ENCODE measurements at places on chromosomes 3 and 15.
A peak's percentile ranks its signal among the peaks of the same experiment; 100 is the strongest.

DNA sequence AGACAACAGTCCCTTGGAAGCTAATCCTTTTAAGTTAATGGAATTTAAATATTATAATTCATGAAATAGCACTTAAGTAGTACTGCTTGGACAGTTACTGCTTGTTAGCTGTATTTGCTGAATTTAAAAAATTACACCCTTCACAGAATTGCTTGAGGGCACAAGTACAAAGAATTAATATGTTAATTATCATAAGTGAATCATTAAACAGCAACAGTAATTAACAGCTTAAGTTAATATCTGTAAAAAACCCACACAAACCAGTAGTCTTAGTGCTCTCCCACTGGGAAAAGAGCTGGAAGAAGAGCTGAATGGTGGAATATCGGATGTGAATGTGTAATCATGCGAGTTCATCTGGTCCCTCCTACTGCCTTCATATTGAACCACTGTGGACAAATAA, 232.0 kb downstream of the CD47 start:
- DNase-seq = no peak

- no peak for DNase-seq
Measured at GRCh38 chr3:154304936-154305335, 19.4 kb downstream of the DHX36 start.

DNA sequence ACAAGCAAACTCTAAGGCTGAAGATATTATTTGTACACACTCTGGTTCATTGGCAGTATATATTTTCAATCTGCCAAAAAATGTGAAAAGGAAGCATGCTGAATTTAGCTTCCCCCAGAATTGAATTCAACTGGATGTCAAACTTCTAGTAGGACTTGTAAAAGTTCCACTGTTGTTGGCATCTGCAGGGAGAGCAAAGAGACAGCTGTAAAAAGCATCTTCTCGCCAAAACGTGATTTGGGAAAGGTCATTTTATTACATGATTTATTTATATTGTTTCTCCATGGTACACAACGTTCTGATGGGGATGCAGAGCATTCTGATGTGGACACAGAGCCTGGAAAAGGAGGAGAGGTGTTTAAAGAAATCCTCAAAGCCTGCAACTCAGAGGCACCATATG, 196.7 kb upstream of the ADAMTS9 start:
- DNase-seq = no peak

- DNase-seq = no peak
Measured at GRCh38 chr3:147215660-147216059, 190.7 kb downstream of the ZIC4 start.

- DNase-seq = peak; percentile 89
Measured at GRCh38 chr15:78000091-78000926, 77.2 kb downstream of the TBC1D2B start.

GRCh38 chr3:128805772-128806171, 73.6 kb upstream of the ACAD9 start:
- DNase-seq = no peak

DNA sequence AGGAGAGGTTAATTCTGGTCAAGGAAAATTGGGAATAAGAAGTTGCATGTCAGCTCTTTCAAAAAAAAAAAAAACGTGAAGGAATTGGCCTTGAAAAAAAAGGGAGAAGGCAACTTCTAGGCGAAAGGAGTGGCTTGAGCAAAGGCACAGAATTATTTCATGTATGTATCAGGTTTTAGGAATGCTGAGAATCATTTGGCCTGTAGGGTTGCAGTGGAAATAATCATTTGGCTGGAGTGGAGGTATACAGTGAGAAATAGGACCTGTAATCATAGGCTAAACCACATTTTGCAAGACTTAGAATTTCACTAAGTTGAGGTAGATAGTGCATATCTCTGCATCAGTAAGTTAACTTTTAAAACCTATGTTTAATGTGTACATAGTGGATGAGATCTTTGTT, 54.9 kb downstream of the EPHA6 start:
- no peak for DNase-seq

DNA sequence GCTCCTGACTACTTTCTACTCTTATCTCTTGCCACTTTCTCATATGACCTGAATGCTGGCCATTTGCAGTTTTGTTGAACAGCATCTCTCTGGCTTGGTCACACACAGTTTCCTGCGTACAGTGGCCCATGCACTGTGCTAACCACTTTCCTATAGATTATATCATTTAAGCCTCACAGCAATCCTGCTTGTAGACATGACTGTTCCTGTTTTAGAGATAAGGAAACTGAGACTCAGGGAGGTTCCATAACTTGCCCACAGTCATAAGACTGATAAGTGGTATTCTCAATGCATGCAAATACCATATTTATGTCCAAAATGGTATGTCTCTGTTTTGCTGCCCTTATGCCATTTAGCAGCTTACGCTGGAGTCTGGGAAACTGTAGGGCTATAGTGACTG, 229.5 kb downstream of the NR1D2 start:
- no peak for DNase-seq

DNA sequence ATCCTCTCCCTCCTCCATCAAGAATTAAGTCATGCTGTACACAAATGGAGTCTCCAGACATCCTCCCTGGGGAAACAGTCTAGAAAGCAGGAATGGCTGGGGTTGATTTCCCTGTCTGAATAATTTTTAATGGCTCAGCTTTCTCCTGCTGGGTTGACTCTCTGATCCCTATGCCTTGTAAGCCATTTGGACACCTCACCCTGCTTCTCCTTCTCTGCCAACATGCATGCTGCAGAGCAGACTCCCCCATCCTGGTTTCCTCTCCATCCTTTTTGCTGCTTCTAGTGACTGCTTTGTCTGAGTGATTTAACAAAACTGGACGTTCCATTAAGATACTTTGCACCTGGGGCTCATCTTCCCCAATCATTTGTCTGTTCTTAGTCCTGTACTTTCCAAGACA, 22.2 kb downstream of the SV2B start:
- DNase-seq = no peak

DNA sequence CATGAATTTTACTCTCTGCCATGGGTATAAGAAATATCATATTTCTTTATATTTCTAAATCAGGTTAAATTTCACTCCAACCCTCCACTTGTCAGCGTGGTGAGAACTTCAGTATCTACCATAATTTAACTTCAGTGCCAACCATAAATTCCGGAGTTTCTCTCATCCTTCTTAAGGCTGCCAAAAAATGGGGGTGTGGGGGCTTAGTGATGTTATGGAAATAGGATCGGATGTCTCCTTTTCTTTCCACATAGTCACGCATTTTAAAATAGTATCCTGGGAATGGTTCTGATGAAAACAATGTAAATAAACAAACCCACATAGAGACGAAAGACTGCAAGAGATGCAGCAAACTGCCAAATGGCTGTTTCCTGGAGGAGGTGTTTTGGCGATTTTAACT, 12.9 kb upstream of the FAM3D start:
- DNase-seq = no peak

GRCh38 chr3:109869586-109869985, 532.2 kb upstream of the DPPA4 start:
- DNase-seq = no peak

GRCh38 chr15:47974724-47975123, 146.1 kb upstream of the SLC24A5 start:
- no peak for DNase-seq

DNA sequence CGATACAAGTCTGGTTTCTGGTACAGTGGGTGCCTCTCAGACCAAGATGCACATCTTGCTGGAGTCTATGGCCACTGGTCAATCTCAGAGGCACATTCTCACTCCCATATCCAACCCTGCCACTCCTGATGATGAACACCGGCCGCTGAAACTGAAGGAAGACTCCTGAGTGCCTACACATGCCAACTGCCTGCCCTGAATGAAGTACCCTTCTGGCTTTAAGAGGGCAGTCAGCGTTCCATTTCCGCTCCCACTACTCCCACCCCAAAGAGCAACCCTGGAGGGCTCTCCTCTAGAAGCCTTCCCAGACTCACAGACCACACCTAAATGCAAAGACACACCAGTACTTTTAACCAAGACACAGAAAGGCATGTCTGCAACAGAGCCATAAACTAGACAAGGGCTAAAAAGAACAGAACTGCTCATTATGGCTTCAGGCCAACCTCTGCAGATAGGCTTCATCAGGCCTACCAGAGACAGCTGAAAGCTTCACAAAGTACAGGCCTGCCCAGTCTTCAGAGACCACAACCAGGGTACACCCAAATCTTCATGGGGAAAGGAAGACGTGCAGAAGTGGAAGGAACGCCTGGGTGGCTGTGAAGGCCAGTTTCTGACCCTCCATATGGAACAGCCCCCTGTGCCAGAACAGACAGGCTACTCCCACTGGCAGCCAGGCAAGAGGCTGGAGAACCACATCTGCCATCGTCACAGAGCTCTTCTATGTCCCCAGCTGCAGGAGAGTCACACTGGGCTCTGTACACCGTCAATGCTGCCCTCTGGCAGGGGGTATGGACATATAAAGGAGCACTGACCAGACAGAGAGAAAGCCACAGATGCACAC, 14.3 kb downstream of the ANP32A start:
- no peak for DNase-seq

DNA sequence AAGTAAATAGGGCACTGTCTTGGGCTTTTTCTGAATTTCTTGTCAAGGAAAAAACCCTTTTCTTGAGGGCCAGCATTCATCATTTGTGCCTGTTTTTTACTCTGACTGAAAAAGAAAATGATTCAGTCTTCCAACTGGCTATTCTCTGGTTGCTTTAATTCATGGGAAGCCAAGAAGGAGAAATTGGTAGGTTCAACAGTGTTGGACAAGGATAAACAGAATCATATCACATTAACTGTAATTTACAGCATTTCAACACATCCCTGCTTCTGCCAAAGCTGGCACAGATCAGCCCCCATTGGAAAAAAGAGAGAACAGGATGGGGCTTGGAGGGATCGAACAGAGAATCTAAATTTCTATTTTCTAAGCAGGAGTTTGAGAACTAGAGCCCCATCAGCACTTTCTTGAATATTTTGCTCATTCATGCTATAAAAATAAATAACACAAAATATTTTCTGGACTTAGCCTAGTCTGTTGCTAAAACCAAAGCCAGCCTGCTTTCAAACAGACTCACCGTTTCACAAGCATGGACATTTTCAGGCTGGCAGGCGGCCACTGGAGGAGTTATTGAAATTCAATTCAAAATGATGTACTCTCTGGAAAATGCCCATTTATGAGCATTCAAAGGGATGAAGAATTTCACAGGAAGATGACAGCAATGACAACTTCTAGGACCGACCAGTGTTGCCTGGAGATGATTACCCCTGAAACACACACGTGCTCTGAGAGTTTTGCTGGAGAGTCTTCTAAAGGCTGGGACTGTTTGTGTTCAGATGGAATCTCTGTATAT, 181.2 kb downstream of the WNT5A start:
- DNase-seq = no peak

DNA sequence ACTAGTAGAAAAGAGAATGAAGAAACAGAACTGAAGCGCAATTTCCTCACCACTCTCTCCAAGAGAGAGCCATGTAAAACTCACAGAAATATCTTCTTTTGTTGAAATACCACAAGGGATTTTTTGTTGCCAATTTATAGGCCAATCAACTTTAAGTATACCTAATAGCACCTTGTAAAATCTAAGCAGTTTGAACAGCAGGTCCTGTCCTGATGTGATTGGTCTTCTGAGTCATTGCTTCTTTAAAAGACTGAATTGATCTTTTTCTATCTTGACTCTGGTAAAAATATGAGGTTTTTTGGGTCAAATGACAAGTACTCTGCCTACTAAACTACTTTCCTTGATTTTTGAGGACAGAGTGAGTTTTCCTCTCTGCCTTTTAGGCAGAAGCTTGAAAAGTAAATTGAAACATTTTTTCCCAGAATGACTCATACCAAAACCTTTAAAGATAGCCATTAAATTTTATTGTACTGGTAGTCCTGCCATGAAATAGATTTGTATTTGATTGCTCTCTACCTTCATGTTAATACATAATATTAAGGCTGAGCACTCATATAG, 343.9 kb upstream of the CBLB start:
- no peak for DNase-seq

- DNase-seq = no peak
Measured at GRCh38 chr3:51568036-51568435, 29.5 kb downstream of the RAD54L2 start.

GRCh38 chr3:45554006-45554666, 40.4 kb upstream of the LIMD1 start:
- DNase-seq = no peak

- DNase-seq = no peak
Measured at GRCh38 chr15:72967397-72967796, 84.9 kb upstream of the NEO1 start.

- DNase-seq = no peak
Measured at GRCh38 chr3:69328963-69329302, 57.0 kb downstream of the FRMD4B start.

- DNase-seq = no peak
Measured at GRCh38 chr3:123949641-123950040, 11.4 kb downstream of the CCDC14 start.

DNA sequence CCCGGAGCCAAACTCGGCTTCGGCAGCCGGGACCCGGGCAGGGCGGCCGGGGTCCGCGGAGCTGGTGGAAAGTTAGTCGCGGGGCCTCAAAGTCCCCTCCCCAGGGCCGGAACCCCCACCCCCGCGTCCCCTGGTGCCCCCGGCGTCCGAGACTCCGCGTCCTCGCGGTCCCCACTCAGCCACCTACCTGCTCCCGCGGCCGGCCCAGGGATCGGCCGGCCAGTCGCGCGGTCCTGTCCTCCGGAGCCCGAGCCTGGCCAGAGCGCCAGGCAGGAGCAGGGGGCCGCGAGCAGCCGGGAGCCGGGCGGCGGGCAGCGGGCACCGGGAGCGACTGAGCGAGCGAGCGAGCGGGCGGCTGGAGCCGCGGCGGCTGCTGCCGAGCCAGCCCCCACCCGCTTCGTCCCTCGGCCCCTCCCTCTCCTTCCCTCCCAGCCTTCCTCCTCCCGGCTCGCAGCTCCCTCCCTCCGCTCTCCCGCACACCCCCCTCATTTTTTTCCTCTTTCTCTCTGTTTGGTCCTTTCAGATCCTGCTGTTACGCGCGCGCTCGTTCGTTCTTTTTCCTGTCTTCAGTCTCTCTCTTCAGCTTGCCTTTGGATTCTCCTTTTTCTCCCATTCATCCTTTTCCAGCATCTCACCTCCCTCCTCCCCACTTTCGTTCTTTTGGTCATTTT, at the start of gene MEGF11:
TSS of gene MEGF11 (minus strand) at position 333 of the 671 bp plus-strand sequence. CDS start 125,347 bp downstream, outside the sequence.
- no peak for DNase-seq

DNA sequence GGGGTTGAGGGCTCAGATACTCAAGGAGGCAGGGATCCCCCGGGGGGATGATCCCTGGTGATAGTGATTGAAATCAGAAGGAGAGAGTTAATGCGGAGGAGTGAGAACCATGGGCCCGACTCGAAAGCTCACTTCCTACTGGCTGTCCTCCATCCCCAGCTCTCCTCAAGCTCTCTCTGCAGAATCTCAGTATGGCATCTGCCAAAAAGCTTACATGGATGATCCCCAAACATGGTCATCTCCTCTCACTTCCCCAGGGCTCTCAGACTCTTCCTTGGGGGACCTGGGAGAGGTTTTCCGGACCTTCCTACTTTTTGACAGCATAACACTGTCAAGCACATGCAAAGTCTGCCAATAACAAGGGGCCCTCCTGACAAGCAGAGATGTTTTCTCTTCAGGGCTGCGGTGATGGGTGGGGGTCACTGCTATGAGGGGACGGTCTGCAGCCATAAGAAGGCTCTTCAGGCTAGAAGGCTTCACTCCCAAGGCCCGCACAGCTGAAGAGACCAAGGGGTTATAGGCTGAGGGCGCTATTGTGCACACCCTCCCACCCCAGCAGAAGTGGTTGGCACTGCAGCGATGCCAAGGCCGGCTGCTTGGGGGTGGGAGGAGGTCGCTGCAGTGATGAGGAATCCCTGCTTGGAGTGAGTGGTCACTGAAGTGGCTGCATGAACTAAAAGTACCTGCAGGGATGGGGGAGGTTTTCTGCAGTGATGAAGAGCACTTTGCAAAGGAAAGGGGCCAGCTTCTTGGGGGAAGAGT, 828 bp upstream of the VWA5B2 start:
- DNase-seq = no peak

- DNase-seq = no peak
Measured at GRCh38 chr15:31261266-31262142, 65.1 kb upstream of the KLF13 start.
